ENCODE measurements at places on chromosomes 13 and 19.
A peak's percentile ranks its signal among the peaks of the same experiment; 100 is the strongest.

DNA sequence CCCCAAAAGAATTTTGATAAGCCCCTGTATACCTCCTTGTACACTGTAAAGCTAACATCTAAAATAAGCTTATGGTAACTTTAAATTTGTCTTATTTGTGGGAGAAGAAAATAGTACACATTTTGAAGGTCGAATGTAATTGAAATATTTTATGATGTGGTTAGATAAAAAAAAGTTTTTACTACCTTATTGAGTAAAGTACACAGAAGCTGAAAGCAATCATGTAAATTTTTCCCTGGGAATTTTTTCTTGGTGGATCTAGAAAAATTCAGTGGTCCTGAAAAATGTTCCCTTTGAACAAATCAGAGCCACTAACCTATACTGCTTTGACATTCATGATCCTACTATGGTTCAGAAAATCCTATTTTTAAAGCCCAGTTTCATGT, 46.9 kb downstream of the SIPA1L3 start:
- no peak for DNase-seq

DNA sequence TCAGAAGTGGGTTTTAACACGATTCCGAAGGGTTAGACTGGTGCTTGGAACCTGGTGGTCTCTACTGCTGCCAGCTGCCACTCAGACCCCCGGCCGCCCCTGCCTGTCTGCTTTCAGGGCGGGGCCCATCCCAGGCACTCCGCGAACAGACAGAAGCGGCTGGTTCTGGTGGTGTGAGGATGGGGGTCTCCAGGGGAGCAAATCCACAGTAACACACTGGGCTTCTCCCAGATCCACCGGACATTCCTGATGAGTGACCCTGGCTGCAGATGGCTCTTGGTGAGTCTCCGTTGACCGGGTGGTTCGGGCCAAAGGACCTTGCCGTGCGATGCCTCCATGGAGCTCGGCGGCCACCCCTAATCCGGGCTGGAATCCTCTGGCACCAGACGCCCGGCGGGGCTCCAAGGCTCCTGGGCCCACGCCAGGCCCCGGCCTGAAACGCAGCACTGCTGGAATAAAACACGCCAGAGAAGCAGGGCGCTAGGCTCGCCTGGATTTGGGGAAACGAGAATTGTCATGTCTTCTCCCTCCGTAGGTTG, 2.1 kb upstream of the PTBP1 start:
- DNase-seq = no peak

DNA sequence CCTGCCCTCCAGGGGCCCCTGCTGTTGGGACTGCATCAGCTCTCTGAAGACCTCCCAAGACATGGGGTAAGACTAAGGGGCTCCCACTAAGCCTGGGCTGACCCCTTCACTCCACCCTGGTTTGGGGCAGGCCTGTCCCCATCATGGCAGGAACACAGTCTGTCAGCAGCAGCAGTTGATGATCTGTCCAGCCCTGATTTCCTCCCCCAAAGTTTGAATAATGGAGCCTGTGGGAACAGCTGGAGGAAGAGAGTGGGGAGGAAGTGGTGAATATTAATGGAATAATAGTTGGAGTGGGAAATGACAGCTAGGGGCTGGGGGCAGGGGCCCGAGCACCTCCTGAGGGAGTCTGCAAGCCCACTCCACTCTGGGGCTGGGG, 1.3 kb upstream of the B3GNT8 start:
- no peak for DNase-seq

GRCh38 chr19:42313096-42313839, at the start of gene TMEM145:
TMEM145 (plus strand) TSS chr19:42313309; CDS start chr19:42313377, 68 bp downstream.
- peak; percentile 54 for DNase-seq

GRCh38 chr19:54708781-54709180, 15.5 kb upstream of the KIR3DL3 start:
- DNase-seq = no peak

- DNase-seq = no peak
These were observed 13.2 kb upstream of the KPTN start for GRCh38 chr19:47497050-47497766.

- no peak for DNase-seq
These were observed 16.2 kb downstream of the PCID2 start for GRCh38 chr13:113192279-113192678.

- DNase-seq = no peak
These were observed 25.6 kb downstream of the LRCH1 start for GRCh38 chr13:46578590-46578975.

DNA sequence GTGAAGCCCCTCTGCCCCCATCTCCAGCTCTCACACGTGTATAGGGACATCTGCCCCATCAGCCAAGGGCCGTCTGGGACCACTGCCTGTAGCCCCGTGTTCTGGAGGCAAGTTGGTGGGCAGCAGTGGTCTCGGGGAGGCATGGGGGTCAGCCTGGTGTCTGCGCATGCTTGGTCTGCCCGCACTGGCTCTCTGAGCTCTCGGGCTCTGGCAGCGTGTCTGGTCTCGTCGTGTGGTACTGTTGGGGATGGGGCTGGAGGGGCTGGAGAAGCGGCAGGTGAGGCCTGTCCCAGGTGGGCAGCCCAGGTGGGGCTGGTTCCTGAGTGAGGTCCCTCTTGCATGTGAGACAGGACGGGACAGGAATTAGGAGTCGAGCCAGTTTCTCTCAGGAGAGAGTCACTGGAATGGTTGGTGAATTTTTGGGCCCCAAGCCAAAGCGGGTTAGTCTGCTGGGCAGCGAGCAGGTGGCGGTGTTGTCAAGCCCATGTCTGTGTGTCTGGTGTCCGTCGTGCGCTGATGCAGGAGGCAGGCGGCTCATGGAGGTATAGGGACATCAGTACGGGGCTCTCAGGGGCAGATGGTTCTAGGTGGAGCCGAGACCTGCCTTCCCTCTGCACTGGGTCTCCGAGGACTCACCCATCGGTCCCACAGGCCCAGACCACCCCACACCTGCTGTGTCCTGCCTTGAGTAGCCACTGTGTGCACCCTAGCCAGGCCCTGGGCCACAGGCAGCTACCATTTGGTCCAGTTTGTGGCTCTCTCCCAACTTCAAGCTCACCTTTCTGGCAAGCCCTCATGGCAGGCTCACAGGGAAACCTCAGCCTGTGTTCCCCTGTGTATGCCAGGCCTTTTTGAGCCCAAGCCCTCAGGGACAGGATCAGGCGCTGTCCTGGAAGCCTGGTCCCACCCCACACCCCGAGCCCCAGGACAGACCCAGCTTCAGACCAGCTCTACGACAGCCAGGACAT, 18.2 kb downstream of the COMP start:
- no peak for DNase-seq

DNA sequence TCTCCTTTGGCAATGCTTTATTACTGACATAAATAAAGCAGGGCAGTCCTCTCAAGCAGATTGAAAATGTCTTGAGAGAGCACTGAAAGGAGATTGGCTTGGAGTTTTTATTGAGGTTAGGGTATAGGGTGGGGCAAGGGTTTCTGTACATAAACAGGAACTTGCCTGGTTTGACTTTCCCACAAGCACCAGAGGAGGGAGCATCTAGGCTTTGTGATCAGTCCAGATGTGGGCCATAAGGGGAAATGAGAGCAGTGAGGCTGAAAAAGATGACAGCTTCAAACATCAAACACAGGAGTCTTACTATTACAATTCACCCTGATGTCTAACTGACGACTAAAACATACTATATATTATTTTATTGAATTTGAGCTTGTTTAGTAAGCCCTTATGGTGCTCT, 260.9 kb downstream of the MTUS2 start:
- DNase-seq = no peak

DNA sequence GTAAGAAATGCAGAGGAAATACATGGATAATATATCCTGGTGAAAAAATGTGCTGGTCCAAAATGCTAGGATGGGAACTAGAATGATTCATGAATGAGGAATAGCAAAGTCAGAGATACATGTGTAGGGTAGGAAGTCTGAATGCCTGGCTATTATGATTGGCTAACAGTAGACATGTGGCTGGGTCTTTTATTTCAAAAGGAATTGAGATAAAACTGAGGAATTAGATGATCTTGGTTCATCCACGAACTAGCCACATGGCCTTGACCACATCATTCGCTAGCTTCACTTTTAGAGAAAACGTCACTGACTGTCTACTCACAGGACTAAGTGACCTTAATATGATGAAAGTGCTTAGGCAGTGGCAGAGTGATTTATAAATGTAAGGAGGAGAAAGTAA, 103.1 kb downstream of the TRPC4 start:
- DNase-seq = no peak

- DNase-seq = no peak
These were observed 3.0 kb upstream of the MATK start for GRCh38 chr19:3788996-3789778.

GRCh38 chr13:67408798-67409197, 178.7 kb upstream of the PCDH9 start:
- no peak for DNase-seq

- DNase-seq = no peak
These were observed 81.0 kb upstream of the STARD13 start for GRCh38 chr13:33366469-33367062.

GRCh38 chr19:40005691-40006272, 8.9 kb downstream of the ZNF546 start:
- no peak for DNase-seq

GRCh38 chr13:100852146-100852545, 177.6 kb upstream of the TMTC4 start:
- no peak for DNase-seq

DNA sequence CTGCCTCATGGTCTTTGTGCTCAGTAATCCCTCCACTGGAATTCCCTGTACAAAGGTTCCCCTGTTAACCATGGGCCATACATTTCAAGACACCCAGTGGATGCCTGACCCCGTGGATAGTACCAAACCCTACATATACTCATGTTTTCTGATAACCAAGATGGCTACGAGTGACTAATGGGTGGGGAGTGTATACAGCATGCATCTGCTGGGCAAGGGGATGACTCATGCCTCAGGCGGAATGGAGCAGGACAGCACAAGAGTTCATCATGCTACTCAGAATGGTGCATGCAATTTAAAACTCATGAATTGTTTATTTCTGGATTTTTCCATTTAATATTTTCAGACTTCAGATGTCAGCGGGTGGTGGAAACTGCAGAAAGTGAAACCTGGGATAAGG, 13.3 kb upstream of the FGF9 start:
- no peak for DNase-seq

DNA sequence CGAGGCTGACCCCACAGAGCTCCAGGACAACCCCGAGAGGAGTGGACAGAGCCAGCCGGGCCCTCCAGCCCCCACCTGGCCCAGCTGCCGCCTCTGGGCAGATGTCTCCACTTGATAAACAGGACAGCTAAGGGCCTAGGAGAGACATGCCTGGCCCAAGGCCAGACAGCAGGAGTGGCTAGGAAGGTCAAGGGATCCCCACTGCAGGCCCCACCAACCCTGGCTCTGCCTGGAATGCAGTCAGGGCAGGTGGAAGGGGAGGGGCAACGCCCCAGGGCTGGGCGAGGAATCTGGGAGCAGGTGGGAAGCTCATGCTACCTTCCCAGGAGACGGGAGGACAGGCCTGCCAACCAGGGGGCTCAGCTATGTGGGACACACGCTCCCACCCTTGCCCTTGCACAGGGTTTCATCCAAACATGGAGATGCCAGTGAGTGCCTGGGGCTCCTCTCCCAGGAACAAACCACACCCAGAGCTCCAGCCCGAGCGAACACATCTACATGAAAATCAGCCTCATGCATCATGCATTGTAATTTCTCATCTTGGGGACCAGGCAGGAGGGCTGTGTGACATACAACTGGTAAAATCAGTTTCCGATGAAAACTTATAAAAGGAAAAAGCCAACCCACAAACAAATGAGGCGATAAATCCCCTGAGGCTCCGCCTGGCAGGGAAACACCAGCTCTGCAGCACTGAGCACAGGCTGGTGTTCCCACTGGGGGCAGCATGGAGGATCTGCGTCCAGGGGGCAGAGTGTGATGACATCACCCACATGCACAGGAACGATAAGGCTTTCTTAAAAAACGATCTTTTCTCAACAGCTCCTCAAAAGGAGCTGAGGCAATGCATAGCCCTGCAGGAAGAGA, 25.0 kb downstream of the SH3GL1 start:
- no peak for DNase-seq

GRCh38 chr13:106385654-106386053, 149.8 kb downstream of the EFNB2 start:
- no peak for DNase-seq

DNA sequence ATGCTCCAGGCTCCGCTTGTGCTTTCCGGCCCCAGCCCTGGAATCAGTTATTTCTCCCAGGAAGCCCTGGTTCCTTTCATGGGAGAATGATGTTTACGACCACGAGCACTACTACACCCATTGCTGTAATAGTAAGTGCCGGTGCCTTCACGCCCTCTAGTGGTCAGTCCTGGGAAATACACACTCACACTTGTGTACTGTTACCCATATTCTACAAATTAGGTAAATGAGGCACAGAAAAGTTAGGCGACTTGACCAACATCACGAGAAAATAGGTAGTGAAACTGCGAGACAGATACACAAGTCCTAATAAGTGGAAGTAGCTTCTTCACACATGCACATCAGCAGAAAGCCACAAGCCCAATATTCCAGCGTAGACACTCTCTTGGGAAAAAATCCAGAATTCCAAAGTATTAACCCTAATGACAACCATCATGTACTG, 21.7 kb downstream of the CEACAM21 start:
- DNase-seq = peak; percentile 65

DNA sequence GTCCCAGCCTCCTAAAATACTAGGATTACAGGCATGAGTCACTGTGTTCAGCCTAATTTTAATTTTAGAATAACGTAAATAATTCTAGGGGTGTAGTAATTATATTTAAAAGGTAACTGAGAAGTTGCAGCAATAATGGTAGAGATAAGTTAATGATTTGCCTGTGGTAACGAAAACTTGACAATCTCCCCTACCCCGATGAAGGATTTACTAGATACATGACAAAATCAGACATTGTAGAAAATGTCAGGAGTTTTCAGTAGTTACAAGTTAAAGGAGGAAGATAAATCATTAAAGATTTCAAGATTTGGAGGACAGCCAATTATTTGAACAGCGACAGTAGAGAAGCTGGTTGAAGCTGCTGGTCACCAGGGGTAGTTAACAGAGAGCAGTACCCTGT, 652.2 kb upstream of the PCDH20 start:
- DNase-seq = no peak

DNA sequence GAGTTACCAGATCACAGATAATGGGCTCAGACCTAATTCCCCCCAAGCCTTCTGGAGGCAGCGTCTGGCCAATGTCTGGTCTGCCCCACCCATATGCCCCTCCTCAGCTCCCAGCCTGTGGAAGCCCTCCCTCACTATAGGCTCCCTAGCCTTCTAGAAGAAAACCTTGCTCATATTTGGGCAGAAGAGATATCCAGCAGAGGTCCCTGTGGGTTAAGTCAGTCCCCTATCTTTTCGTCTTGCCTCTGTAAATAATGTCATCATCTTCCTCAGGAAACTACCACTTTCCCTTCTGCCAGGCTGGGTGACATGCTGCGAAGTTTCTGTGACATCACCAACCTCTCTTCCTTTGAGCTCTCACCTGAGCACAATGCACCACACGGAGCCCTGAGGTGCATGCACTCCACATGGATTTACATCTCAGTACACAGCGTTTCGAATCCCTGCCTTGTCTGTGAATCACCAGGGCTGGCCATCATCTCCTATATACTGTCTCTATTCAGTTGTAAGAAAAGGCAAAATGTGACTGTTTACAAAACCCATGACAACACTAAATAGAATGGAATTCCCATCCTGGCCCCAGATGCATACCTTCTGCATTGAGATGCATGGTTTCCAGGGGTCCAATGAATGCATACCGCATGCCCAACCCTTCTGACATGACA, 112.8 kb downstream of the CRYL1 start:
- DNase-seq = no peak

- peak; percentile 47 for DNase-seq
These were observed 50.6 kb downstream of the CELF5 start for GRCh38 chr19:3274942-3275582.

All from GM18507 (cell line).